Vein endothelial cell (primary cell): ENCODE measurements at places on chromosomes 7 and 10. TPM values are rescaled to one million over a fixed set of nuclear protein-coding genes. Genes with fewer than 3 reads are reported as not detected.

Gene MYH16
- total RNA-seq = 0.33 and 0.38 TPM in 2 replicates

Gene TRIL
- 1.8 and 4.2 TPM in 2 replicates for total RNA-seq

Gene PTPN20
- total RNA-seq = 0.19 and 0.33 TPM in 2 replicates

Gene CDHR3
- 2.1 and 2.6 TPM in 2 replicates for total RNA-seq

Gene PRSS37
- total RNA-seq = not detected in 2 replicates

Gene WEE2
- not detected in 2 replicates for total RNA-seq

Gene PNLIPRP3
- not detected in 2 replicates for total RNA-seq

Gene HILPDA
- 13.0 and 14.0 TPM in 2 replicates for total RNA-seq

Gene ERVW-1
- total RNA-seq = not detected in 2 replicates
